Choroid plexus epithelial cell (primary cell): ENCODE measurements at places on chromosomes 7 and 10.

GRCh38 chr7:109246330-109247077, 676.8 kb downstream of the DNAJB9 start:
- peak; percentile 2 for DNase-seq

DNA sequence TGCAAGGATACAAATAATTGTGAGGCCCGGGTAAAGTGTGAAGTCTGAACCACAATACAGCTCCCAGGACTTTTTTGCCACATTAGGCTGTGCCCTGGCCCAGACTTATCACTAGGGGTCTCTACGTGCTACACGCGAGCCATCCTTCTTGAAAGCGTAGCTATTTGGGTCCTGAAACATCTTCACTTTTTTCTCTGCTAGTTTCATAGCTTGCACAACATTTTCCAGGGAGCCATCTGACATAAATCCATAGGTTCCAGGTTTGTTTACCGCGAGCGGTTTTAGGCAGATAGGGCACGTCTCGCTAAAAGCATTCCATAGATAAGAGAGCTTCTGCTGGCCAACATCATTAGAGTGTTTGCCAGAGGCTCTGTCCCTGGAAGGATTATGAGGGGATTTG, 226.5 kb downstream of the RPS24 start:
- DNase-seq, result peak; percentile 17

DNA sequence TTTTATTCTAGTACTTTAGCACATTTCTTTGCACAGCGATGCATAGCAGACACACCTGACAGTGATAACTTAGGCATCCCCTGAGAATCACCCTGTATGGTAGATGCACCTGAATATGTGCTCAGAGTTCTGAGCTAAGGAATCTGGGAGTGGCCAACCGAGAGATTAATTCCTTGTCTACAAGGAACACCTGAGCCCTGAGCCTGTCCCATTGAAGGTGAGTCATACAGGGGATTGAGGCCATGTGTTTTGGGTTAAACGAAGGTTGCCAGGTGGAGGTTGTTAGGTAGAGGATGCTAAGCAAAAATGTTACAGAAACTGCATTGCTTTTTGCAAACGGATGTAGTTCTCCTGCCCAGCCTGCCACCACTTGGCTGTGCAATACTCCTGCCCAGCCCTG, 128.9 kb downstream of the AMPH start:
- no peak for DNase-seq

GRCh38 chr7:137386966-137387365, 43.4 kb upstream of the PTN start:
- DNase-seq, result no peak
